ENCODE measurements at places on chromosomes 12 and 14.

GRCh38 chr12:132275110-132275531 is 54.3 kb downstream of the GALNT9 start:
- H3K36me3 ChIP-seq, result no peaks in the 10 kb centered on the region
- H3K27ac ChIP-seq, result no peak overlapping the region
- H3K4me1 ChIP-seq, result peaks cover 7% of the 10 kb centered on the region
- no peak for DNase-seq
- no peaks in the 10 kb centered on the region for H3K27me3 ChIP-seq
- H3K4me3 ChIP-seq, result no peak overlapping the region

DNA sequence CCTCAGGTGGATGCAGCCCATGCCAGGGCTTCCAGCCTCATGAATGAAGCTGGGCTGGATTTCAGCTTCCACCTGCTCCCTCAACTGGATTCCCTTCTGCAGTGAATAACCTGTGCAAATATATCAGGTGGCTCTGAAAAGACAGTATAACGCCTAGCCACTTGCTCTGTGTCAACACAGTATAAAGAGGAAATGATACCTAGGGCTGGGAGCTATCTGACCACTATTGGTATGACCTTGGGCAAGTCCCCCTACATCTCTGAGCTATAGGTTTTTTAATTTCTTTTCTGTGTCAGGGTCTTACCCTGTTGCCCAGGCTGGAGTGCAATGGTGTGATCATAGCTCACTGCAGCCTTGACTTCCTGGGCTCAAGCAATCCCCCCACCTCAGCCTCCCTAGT is 19.8 kb downstream of the ISM2 start:
- H3K27me3 ChIP-seq, result no peaks in the 10 kb centered on the region
- H3K27ac ChIP-seq, result no peak overlapping the region
- H3K4me1 ChIP-seq, result no peaks in the 10 kb centered on the region
- no peak for DNase-seq

- H3K27me3 ChIP-seq, result no peaks in the 10 kb centered on the region
- H3K4me3 ChIP-seq, result no peak overlapping the region
- DNase-seq, result no peak
- H3K36me3 ChIP-seq, result no peaks in the 10 kb centered on the region
These were observed 153.5 kb downstream of the KCNA5 start for GRCh38 chr12:5197131-5197530.

DNA sequence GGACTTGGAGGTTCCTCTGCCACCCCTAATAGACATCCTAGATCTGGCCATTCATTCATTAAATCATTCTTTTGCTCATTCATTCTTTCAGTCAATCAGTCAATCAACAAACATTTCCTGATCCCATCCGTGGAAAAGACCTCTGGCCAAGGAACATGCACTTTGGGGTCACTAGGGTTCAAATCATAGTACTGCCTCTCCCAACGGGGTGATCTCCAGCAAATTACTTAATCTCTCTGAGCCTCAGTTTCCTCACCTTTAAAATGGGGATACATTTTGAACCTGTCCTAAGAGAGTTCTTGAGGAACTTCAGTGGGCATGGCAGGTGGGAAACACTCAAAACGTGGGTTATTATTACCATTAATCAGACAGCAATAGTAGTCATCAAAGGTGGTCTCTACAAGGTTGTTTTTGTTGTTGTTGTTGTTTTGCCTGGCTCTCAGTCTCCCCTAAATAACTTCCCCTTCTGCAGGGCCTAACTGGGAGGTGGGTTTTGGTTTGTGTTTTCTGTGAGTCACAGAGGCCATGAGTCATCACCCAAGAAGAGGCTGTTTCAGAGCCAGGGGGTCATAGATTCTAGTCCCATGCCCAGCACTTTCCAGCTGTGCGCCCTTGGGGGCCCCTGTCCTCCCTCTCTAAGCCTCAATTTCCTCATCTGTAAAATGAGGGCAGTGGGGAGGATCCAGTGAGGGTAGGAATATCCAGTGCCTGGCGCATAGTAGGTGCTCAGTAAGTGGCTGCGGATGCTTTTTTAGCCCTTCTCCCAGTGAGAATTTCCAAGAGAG is 16.9 kb upstream of the FAM222A start:
- H3K4me1 ChIP-seq, result no peaks in the 10 kb centered on the region
- no peak overlapping the region for H3K27ac ChIP-seq
- H3K4me3 ChIP-seq, result no peak overlapping the region
- no peak for DNase-seq
- no peaks in the 10 kb centered on the region for H3K36me3 ChIP-seq

DNA sequence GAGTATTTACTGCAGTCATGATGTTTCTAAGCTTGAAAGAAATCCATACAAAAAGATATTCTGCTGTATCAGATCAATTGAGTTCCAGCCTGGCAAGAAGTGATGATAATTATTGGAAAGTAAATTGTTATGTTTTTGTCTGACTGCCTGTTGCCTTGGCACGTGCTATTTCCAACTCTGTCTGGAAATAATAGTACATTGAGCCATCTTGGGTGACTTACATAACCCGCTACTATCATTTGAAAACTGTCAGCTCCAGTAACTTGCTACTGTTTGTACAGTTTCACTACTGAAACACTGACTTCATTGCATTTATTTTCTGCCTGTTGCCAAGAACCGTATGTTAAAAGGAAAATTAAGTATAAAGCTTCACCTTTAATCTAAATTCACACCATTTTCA is 318.6 kb downstream of the ITPR2 start:
- H3K27ac ChIP-seq, result no peak overlapping the region
- no peaks in the 10 kb centered on the region for H3K36me3 ChIP-seq
- H3K4me1 ChIP-seq, result no peaks in the 10 kb centered on the region

All from thoracic aorta (tissue), 2 donors.